ENCODE measurements at places on chromosomes 6 and 20.

- no peak for DNase-seq
Measured at GRCh38 chr6:4608361-4609115, 167.7 kb upstream of the CDYL start.

- no peak for DNase-seq
Measured at GRCh38 chr6:91043751-91044150, 456.9 kb upstream of the MAP3K7 start.

DNA sequence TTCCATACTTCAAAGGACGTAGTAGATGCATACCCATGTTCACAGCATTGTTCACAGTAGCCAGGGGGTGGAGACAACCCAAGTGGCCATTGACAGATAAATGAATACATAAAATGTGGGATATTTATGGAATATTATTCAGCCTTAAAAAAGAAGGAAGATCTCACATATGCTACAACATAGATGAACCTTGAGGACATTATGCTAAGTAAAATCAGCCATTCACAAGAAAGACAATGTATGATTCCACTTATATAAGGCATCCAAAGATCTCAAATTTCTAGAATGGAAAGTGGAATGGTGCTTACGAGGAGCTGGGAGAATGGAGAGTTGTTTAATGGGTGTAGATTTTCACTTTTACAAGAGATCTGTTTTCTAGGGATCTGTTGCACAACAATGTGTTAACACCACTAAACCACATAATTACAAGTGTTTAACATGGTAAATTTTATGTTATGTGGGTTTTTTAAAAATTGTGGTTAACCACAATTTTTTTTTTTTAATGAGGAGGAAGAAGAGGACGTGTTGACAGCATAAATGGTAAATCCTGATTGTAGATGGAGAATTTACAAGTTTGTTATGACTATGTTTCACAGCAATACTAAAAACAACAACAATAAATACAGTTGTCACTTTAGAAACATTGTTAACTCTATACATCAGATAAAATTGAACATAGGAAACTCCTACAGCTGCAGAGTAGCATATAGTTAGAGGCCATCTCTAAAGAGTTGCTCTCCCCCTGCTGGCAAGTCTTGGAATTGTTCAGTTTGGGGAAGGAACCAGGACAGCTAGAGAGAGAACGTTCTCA, 41.6 kb downstream of the CCN2 start:
- DNase-seq = no peak

GRCh38 chr6:158669145-158670035, 19.5 kb downstream of the SYTL3 start:
- DNase-seq = no peak

DNA sequence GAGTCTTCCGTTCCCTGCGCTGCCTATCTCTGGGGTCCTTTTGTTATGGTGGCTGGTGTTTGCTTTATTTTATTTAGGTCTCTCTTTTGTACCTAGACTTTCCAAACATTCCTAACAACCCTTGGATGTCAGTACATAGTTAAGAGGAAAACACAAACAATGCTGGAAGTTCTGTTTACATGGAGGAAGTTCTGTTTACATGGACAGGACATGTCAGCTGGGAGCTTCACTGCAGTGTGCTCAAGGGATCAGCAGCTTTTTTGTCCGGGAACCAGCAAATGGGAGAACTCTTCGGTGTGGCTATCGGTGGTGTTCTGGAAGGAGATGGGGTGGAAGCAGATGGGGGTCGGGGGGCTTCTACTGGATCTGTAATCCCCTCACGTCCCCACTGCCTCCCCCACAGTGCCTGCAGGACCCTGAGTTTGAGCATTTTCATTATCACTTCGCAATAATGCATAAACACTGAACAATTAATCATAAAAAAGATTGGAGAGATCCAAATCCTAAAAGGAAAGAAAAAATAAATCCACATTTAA, 2.7 kb downstream of the SERPINB6 start:
- no peak for DNase-seq

DNA sequence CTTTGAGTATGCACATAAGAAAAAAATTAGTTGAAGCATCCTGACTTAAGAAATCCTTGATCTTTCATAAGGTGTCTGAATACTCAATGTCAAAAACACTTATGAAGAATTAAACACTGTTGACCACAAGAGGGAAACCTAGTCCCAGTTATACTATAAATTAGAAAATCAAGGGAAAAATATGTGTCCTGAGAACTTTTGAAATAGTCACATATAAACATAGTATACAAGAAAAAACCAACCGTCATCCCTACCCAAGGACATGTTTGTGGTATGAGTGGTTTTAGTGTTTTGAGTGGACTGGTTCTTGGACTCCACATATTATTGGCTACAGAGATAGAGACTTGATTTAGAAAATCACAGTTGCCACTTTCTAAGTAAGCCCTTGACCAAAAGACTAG, 7.6 kb upstream of the HLA-DRA start:
- no peak for DNase-seq

GRCh38 chr6:100281471-100281901, 183.2 kb downstream of the SIM1 start:
- DNase-seq = no peak

DNA sequence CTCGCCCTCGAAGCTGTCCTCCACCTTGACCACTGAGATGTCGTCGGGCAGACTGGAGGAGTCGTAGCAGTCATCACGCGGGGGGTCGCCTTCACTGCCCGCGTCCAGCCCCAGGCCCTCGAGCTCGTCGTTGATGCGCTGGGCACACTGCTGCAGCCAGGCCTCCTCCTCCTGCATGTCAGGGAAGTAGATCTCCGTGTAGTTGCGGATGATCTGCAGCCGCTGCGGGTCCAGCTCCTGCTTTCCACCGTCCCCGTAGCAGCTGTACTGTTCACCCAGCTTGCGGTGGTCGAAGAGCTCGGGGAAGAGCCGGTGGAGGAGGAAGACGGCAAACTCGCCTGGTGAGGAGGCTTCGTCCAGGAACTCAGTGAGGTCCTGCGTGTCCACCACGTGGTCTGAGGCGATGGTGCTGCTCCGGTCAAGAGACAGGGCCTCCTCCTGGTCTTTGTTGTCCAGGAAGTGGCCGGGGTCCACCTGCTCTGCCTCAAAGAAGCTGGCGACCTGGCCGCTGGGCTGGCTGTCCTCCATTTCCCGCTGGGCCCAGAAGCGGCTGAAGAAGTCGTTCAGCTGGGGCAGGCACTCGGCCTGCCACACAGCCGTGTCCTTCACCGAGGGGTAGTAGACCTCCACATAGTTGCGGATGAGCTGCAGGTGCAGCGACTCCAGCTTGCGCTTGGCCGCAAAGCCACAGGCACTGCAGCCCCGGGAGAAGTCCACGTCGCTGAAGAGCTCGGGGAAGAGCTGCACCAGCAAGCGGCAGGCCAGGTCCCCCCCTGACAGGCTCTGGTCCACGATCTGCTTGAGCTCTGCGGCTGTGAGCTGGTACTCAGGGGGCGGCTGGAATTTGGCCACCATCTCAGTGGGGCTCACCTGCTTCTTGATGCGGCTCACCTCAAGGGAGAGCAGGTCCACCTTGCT, 41.9 kb downstream of the MTRES1 start:
- no peak for DNase-seq

GRCh38 chr6:158232316-158233213, 64.4 kb downstream of the GTF2H5 start:
- DNase-seq = peak; percentile 61

Data from GM12892 (cell line).